ENCODE measurements at places on chromosomes 1 and 21. TPM values are rescaled to one million over a fixed set of nuclear protein-coding genes. Genes with fewer than 3 reads are reported as not detected.

GRCh38 chr1:213685992-213686582 lies 301.7 kb upstream of the PROX1 start:
- H3K27ac ChIP-seq = no peak overlapping the region
- no peak overlapping the region for H3K4me3 ChIP-seq
- H3K27me3 ChIP-seq = no peaks in the 10 kb centered on the region
- no peaks in the 10 kb centered on the region for H3K4me1 ChIP-seq

- H3K27ac ChIP-seq = no peak overlapping the region
- peaks cover 25% of the 10 kb centered on the region for H3K27me3 ChIP-seq
- no peak overlapping the region for H3K4me3 ChIP-seq
- no peaks in the 10 kb centered on the region for H3K36me3 ChIP-seq
- no peak for DNase-seq
- peaks cover 15% of the 10 kb centered on the region for H3K4me1 ChIP-seq
Observed at GRCh38 chr1:86500714-86501113, 32.0 kb downstream of the CLCA1 start.

DNA sequence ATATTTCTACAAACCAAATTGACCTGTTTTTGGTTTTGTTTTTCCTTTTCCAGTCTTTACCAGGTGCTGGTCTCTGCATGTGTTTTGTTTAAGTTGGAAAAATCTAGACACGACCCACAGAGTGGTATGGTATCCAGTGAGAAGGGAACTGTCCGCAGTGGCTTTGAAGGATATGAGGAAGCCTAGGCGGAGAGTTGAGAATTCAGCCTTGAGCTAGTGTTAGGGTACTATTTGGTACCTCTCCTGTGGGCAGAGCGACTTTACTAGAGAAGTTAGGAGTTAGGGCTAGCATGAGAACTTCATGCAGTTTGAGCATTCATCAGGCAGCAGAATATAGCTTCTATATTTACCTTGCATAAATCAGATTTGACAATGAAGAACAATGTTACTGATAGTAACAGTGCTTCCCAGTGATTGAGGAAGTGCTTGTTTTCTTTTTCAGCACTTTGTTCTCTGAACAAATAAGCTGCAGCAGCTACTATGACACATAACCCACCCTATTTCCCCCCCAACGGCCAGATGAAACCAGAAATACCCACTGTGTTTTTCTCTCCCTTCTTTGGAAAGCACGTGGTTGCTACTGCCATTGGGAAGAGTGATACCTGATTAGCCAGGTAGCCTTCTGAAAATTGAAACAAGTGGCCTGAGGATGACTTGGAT lies 19.0 kb downstream of the MRPS6 start:
- no peak overlapping the region for H3K27ac ChIP-seq
- peaks cover 52% of the 10 kb centered on the region for H3K4me1 ChIP-seq
- no peak for DNase-seq
- H3K4me3 ChIP-seq = no peak overlapping the region

- no peak overlapping the region for H3K4me3 ChIP-seq
- H3K36me3 ChIP-seq = peaks cover 2% of the 10 kb centered on the region
- no peak overlapping the region for H3K27ac ChIP-seq
- H3K27me3 ChIP-seq = no peaks in the 10 kb centered on the region
Observed at GRCh38 chr1:180633057-180634056, 1.5 kb downstream of the XPR1 start.

The PBX1 gene
- 0.15 TPM for total RNA-seq

The BRDT gene
- total RNA-seq = not detected

The CNR2 gene
- 0.04 TPM for total RNA-seq
